ENCODE measurements at places on chromosomes 5 and 9. TPM values are rescaled to one million over a fixed set of nuclear protein-coding genes. Genes with fewer than 3 reads are reported as not detected.

The SAXO1 gene
- under 0.01 TPM for total RNA-seq

The TMEM171 gene
- 15.4 TPM for total RNA-seq

The TMC1 gene
- 0.99 TPM for total RNA-seq

The MYORG gene
- 5.7 TPM for total RNA-seq

The ADAMTS6 gene
- 117 TPM for total RNA-seq

The SYK gene
- total RNA-seq = 0.07 TPM

The SHOC1 gene
- total RNA-seq = not detected

The LCN2 gene
- total RNA-seq = not detected

The IL3 gene
- total RNA-seq = not detected

The TEK gene
- 100 TPM for total RNA-seq

The NMUR2 gene
- total RNA-seq = not detected

The SMIM33 gene
- total RNA-seq = not detected

The IL33 gene
- total RNA-seq = 16.6 TPM

The SPINK6 gene
- not detected for total RNA-seq

The EDIL3 gene
- total RNA-seq = 8.6 TPM

The ANGPTL2 gene
- 17.8 TPM for total RNA-seq

The TMEM232 gene
- total RNA-seq = 0.39 TPM

The STKLD1 gene
- 0.81 TPM for total RNA-seq

The HAND1 gene
- 0.07 TPM for total RNA-seq

All from pulmonary artery endothelial cell (primary cell).